Breast epithelium (tissue), 4 donors: ENCODE measurements at places on chromosomes 5 and 9. TPM values are rescaled to one million over a fixed set of nuclear protein-coding genes. Genes with fewer than 3 reads are reported as not detected.

Gene FOXE1
- not detected for total RNA-seq

Gene PPP3R2
- total RNA-seq = not detected

Gene CARTPT
- not detected for total RNA-seq

Gene TXNDC8
- total RNA-seq = not detected

Gene BTNL8
- total RNA-seq = 0.15 TPM

Gene SLC12A2
- total RNA-seq = 204 TPM

Gene IL4
- not detected for total RNA-seq

Gene LMX1B
- 0.16 TPM for total RNA-seq

Gene PRSS3
- total RNA-seq = not detected

Gene NMRK1
- total RNA-seq = 27.7 TPM

Gene FBLL1
- 0.33 TPM for total RNA-seq

Gene EIF4EBP3
- total RNA-seq = 18.0 TPM

Gene TNPO1
- total RNA-seq = 87.5 TPM

Gene MYMK
- not detected for total RNA-seq

Gene LCN9
- total RNA-seq = not detected

Gene SNCB
- total RNA-seq = not detected

Gene TTC16
- total RNA-seq = 0.16 TPM

Gene HMGXB3
- total RNA-seq = 80.9 TPM

Gene PCDHA11
- 4.3 TPM for total RNA-seq

Gene PIP5KL1
- total RNA-seq = 2.2 TPM

Gene MAPKAP1
- total RNA-seq = 81.9 TPM

Gene SPAG8
- 2.2 TPM for total RNA-seq

Gene SARDH
- 0.16 TPM for total RNA-seq

Gene CEP78
- 22.1 TPM for total RNA-seq

Gene IFNB1
- total RNA-seq = not detected

Gene ATP10B
- under 0.01 TPM for total RNA-seq

Gene SPATA31D4
- not detected for total RNA-seq

Gene SLCO6A1
- total RNA-seq = not detected

Gene DAPK1
- 34.5 TPM for total RNA-seq

Gene GFI1B
- total RNA-seq = not detected

Gene HARS2
- 32.4 TPM for total RNA-seq

Gene GALT
- 36.7 TPM for total RNA-seq

Gene HSD17B3
- total RNA-seq = not detected

Gene SYK
- total RNA-seq = 11.8 TPM
